DMS79 (cell line): ENCODE measurements at places on chromosomes 4 and X.

DNA sequence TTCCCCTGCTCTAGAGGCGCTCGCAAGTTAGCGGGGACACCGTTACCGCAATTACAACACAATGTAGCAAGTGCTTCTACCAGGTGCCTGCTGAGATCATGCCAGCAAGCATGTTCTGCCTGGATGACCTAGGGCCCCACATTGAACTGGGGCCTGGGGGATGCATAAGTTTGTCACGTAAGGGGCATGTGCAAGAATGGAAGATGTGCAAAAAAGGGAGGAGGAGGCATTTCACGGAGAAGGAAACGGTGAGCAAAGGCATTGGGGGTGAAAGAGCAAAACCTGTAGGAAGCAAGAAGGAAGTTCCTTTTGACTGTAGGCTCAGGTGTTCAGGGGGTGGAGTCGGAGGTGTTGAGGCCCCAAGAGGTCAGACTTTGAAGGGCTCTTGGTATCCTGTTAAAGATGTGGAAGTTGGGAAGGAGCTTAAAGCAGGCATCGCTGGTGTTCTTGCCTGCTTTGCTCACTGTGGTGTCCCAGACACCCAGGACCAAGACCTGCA, 602 bp upstream of the SCARB2 start:
- peak; percentile 55 for DNase-seq

GRCh38 chr4:40857956-40858355, 108.2 kb downstream of the NSUN7 start:
- DNase-seq: no peak

DNA sequence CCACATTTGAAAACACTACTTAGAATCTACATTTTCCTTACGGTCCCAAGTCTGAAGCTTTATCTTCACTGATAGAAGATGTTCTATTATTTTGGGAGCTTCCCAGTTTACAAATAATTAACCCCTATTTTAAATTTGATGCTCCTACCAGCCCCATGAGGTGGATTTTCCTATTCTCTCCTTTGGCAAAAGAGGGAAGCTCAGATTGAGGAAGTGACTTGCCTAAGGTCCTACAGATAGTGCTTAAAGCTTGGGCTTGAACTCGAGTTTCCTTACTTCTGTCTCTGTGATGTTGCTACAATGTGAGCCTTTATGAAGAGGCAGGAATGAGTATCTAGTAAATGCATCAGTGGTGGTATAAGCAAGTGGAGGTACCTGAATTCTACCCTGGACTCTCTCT, 27.5 kb downstream of the HEPH start:
- no peak for DNase-seq

DNA sequence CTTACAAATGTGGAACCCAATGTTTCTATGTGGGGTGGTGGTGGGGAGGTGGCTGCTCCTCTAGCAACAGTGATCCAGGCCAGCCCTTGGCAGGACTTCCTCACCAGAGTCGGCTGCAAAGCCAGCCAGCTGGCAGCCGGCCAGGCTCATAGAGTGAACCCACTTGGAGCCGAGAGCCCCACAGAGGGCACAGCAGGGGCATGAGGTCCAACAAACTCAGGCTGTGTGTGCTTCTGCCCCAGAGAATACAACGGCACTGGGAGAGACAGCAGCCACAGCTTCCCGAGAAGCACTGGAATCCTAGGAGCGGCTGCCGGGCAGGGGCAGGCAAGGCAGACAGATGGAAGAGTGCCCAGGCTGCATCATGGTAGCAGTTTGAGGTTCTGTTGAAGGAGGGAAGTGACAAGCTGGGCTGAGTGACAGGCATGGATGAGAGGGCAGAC, 23.5 kb upstream of the SOWAHD start:
- DNase-seq: peak; percentile 47

GRCh38 chr4:102687982-102688433, 72.8 kb downstream of the MANBA start:
- DNase-seq: no peak

DNA sequence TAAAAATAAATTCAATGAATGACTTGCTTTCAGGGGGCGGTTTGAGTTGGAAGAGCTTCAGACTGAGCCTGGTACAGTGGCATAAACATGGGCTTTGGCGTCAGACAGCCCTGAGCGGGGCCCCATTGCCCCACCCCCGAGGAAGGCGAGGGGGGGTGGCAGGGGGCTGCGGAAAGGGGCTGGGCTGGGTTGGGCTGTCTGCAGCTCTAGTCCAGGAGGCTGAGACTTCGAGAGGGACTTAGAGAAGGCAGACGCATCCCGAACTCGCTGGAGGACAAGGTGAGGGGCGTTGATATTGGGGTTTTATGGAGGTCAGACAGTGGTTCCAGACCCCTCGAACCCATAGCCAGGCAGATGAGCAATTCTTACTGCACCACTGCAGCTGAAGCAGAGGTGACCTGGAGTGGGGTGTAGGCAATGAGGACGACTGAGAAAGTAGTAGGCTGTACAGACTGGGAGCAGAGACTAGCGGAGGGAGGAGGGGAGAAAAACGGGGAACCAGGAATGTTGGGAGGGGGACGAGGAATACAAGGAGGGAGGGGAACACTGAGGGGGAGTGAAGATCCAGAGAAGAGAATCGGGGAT, at the start of gene MAGED2:
Gene MAGED2 (plus strand): TSS at position 222 of the 585 bp plus-strand sequence. CDS start 1,587 bp downstream, outside the sequence.
- DNase-seq: peak; percentile 1

GRCh38 chr4:1350169-1350520, 3.1 kb downstream of the UVSSA start:
- DNase-seq: no peak

GRCh38 chrX:13427441-13428052, 107.7 kb upstream of the ATXN3L start:
- no peak for DNase-seq

DNA sequence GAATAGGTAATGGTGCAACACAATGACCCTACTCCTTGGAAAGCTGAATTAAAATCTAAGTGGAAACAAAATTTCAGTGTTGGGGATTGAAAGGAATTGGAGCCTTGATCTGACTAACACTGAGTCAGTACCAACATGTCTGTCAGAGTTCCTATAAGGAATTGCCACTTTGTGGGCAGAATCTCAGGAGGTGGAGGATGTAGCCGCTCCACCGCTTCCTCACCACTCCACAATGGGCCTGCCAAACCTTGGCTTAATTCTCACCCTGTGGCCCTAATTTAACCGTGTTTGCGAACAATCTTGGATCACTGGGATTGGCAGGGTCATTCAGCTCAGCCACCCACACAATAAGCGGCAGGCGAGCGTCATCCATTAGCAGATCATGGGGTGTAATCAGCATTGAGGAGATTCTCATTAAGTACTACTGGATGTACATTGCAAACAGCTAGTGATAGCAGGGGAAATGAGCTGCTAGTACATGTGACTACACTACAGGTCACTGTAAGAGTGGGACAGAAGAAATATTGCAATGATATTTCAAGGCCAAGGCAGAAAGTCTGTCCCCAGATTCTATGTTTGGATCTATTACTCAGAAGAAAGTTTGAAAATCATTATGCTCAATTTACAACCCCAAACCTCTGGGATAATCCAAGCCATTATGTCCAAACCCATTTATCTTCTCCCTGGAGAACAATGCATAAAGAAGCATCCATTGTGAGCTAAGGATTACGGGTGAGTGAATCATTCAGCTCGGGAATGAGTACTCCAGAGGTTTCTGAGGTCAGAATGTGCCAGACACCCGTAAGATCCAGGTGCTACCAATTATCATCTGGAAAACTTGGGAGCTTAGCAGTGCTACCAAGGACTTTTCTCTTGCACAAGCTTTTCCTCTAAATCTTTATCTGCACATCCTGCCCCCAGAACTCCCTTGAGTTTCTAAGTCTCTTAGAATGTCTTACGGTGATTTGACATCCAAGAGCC, 5.8 kb downstream of the SRPX start:
- no peak for DNase-seq

DNA sequence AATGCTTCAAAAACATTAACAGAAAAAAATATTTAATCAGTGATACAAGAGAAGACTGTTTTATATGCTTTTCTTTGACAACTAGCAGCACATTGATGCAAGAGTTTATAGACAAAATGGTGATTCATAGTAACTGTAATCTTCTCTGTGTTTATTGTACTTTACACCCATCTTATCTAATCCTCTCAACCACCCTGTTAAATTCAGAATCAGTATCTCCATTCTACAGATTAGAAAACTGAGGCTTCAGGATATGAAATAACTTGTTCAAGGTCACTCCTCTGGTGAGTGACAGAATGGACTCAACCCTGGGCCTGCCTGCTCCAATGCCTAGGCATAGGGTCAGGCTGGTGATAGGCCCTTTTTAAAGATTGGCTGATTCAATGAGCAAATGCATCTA, 26.1 kb upstream of the TMEM184C start:
- DNase-seq: no peak
